ENCODE measurements at places on chromosomes 7 and 10.

DNA sequence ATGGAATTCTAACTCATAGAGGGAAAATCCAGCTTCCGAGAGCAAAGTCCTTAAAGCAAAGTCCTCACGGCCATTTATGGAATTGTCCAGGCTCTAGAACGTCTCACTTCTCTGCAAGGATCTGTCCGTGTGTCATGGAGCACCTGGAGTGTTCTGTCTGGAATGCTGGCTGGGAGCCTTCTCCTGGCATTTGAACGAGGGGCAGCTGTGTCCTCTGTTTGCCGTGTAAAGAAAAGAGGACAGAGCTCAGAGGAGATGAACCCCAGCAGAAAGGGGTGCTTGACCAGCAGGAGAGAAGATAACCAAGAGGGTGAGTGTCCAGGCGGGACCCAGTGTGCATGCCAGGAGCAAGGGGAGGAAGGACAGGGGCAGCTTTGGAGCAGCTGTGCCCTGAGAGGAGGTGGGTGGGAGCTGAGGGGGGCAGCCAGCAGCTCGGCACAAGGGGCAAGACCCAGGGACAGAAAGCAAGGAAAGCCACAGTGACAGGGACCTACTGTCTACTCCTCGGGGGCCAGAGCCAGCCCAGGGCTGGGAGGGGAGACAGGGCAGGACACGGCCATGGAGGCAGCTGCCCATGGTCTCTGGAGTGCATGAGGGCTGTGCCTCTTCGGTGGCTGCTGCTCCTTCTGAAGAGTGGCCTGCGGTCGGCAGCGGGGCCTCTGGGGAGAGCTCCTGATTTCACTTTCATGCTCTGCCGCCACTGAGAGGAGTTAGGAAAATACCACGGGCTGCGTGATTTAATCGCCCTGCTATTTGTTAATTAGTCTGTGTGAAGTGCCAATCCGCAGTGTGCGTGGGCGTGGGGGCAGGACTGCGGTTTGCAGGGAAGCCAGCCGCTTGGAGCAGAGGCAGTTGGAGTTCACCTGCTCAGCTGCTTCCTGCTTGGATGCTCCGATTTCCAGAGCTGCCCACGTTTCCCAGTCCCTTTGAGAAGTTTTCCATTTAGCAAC is 149.3 kb upstream of the SHH start:
- peak; percentile 6 for DNase-seq

DNA sequence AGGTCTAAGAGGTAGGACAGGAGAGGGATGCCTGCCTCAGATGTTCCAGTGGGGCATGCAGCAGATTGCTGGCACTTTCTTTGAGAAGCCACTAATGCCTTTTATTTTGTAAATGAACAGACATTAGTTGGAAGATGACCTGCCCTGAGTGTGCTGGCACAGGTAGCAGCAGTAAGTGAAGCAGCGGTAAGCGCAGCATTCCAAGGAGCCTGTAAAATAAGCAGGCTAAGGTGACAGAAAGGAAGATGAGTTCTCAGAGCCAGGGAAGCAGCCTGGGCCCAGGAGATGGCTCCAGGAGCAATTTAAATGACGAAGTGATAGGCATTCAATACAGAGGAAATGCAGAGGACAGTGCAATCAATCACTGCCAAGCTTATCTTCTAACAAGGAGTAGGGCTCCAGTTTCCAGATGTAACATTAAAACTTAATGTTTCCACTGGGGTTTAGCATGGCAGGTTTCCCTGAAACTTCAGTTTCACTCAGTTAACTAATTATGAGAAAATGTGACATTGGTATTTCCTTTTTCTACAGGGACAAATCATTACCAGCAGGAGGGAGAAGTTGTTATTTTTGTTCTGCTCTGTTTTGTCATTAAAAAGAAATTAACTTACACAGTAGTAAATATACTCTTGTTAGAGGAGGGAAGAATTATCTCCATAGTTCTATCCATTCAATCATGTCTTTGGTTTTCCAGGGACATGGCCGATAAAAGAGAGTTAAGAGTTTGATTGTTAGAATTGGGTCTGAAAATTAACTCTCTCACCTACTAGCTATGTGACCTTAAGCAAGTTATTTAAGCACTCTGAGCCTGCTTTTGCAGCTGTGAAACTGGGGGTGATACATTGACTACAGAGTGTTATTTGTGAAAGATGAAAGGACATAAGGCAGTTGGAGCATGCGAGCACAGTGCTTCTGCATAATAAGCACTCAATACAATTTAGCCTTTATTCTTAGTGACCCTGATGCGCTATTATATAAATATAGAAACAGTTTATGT is 96.6 kb upstream of the PTN start:
- no peak for DNase-seq

DNA sequence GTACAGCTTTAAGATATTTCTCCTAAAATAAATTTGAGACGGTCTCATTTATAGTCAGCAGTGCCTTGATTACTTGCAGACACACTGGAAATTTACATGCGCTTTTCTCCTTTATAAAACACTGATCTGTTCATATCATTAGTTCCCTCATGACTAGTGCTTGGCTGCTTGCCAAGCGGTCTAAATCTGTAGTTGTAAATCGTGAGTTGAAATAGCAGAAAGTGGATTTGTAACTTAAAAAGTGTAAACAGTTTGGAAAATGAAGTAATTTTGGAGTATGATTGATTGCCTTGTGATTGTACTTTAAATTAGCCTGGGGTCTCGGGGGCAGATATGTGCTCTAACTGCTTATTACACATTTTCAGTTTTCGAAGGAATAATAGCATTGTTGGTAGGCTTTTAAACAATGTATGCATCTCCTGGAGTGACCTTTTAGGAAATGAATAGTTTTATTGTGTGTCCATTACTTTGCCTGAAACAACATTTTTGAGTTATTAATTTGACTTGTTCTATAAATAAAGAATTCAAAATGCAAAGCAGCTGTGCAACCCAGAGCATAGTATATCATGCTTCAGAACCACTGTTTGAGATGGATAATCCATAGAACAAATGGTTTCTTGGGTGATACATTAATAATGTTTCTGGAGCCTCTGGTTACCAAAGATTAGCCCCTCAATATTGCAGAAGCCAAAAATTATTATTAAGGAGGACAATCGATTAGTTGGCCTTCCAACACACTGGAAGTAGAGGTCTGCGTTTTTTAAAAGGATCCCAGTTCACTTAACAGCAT is 73.3 kb downstream of the ARID5B start:
- peak; percentile 12 for DNase-seq

GRCh38 chr10:34585422-34586112 is 229.5 kb downstream of the PARD3 start:
- DNase-seq: peak; percentile 41
